ENCODE measurements at places on chromosomes 6 and 20.

- no peak for DNase-seq
Measured at GRCh38 chr6:29760328-29760727, 37.1 kb downstream of the HLA-F start.

GRCh38 chr6:143058987-143059386 lies 1.7 kb upstream of the AIG1 start:
- DNase-seq: no peak

DNA sequence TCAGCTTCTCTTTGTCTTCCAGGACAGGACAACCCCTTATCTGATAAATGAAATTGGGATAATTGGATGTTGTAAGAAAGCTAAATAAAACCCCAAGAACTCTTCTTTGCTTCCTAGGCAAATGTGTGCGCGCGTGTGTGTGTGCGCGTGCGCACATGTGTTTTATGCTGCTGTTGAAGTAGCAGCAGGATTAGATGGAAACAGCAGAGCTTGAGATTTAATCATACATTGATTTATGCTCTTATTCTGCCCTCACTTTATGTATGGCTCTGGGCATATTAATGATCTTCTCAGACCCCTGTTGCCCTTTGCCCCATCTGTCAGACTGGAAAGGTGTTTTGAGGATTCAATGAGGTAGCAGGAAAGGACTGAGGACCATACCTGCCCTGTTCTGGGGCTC lies 324.0 kb upstream of the MAP3K7 start:
- no peak for DNase-seq

DNA sequence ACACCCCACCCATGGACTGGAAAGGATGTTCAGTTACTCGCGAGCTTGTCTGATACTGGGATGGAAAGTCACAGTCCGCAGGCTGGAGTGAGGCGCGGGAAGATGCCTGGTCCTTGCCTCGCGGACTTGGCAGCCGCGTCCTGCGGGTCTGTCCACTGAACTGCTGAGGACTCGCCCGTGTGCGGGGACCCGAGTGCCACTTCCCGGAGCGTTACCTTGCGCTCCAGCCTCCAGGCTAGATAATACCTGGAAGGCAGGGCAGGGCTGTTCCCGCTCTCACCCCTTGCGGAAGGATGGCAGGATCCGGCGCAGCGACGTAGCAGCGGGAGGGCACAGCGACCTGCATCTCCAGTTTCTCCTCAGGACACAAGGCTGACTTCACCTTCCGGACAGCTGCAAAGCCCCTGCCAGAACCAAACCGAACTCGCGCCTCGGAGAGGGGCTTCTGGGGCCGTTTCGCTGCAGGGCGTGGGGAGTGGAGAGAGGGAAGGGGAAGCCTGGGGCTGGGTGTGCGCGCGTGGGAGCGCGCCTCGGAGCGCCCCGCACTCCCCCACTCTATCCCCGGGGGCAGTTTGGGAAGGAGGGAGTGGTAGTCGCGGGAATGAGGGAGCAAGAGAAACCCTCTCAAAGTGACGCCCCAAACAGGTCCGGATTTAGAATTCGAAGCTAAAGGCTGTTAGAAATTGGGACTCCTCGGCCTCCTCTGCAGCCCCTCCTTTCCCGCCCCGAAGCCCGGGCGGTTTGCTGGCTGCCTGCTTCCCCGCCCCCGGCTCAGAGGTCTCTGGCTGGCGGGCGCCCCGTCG lies at the start of gene KCNQ5:
Gene KCNQ5, plus strand, starts transcription at position 774 of the 803 bp plus-strand sequence.
- DNase-seq: no peak

GRCh38 chr6:11798096-11798495 lies 19.5 kb upstream of the ADTRP start:
- no peak for DNase-seq

GRCh38 chr6:121691126-121691551 lies 255.7 kb downstream of the GJA1 start:
- DNase-seq: no peak

DNA sequence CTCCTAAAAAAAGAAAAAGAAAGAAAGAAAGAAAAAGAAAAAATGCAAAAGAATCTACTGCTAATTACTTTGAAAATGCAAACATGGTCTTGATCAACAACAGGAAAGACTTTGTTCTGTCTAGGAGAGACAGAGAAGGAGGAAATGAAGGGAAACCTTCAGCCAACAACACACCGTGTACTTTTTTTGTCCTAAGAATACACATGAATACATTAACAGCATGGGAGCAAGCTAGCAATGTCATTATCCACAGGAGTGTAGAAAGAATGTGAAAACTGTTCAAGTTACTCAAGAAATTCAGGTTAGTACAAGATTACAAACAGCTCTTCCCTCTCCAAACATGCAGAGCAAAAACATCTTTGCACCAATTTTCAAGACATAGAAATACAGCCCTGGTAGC lies 326.3 kb downstream of the UBE3D start:
- DNase-seq: no peak

- DNase-seq: no peak
Measured at GRCh38 chr6:101824551-101825345, 431.2 kb downstream of the GRIK2 start.

DNA sequence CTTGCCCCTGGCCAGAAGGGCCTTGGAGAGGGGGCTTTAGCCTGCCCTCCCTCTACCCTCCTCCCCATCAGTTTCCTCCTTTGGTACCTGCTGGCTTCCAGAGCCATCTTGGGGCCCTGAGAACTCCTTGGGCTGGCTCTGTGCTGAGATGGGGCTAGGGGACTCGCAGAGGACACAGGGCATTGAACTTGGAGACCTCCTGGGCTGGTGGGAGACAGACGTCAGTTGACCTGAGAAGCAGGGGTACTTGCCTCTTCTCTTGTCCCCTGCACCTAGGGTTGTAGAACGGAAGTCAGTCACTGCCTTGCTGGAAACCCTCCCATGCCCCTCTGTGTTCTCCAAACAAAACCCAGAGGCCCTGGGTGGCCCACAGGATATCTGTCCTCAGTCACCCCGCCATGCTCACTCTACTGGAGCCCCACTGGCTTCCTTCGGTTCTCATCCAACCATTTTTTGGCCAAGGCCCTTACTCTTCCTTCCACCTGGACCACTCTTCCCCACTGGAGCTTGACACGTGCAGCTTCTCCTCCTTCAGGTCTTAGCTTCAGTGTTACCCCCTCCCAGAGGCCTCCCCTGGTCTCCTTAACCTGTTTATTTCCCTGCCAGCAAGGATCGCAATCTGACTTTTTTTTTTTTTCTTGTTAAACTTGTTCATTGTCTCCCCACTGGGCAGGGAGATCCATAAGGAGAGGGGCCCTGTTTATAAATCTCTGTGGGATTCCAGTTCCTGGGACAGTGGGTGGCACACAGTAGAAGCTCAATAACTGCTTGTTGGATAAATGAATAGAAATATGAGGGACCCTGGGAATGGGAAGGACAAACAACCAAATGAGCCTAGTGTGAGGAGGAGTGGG lies 971 bp downstream of the RBCK1 start:
- DNase-seq: no peak

Measured in GM12864 (cell line).